Stimulated activated CD8-positive, alpha-beta memory T cell treated with anti-CD3 and anti-CD28 coated beads, Interleukin-7, amount 100 ng/mL, for 1 hour (primary cell): ENCODE measurements at places on chromosomes 7 and 10.

DNA sequence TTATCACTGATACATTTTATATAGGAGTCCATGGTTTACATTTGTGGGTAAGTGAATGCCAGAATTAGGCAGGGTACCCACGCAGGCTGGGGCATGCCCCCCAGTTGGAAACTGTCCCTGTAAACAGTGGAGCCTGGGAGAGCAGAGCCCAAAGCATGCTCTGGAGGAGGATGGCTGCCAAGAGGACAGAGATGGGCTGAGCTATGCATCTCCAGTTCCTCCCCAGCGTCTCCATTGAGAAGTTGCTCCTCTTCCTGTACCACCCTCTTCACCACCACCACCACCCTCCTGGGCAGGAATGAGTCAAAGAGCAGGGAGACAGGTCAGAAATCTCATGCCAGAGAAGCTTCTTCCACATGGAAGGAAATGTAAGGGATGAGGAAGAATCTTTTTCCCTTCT, 67.7 kb upstream of the KMT2E start:
- no peak for DNase-seq

DNA sequence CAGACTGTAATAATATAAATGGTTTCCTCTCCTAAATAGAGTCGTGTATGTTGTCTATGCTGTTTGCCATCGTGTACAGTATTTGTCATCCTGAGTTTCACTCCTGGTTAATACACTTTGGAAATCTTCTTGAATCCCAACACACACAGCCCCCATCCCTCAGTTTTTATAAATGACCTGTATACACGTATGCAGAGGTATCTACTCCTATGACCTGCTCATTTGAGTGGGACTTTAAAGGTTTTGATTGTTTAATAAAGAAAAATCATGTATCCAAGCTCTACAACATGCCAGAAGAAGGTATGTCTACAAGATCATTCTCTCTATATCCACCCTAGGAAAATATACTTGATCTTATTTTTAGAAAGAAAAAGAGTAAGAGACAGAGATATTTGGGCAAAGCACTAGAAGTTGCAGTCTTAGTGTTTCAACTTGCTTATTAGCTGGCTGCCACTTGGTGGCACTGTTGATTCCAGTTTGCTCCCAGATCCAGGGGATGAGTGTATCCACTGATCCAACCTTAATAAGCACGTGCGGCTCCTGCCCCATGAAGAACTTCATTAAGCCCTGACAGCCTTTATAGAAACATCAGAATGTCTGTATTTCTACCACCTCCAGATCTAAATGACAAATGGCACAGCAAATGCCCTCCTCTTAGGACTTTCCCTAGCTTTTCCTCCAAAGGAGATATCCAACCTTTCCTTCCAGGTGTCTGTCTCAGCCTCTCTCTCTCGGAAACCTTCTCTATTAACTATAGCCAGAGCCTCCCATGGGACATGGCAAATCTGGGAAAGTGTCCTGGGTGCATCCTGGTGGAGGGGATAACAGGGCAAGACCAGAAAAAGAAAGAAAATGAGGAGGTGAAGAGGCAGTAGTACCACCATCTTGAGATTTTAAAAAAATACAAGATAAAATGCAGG, 181.6 kb upstream of the NEBL start:
- no peak for DNase-seq

DNA sequence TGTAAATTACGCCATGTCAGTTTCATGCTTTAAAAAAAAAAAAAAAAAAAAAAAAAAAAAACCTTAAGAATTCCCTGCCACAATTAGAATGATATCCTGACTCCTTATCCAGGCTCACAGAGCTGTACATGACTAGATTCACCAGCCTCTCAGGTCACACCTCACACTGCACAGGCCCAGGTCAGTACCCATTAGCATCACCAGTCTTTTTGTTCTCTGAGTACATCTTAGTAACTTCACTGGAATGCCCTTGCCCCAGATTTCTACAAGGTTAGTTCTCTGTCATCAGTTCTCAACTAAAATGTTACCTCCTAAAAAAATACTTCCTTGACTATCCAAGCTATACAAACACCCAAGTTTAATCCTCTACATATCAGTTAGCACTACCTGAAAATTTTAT, 211.0 kb downstream of the LRRN3 start:
- no peak for DNase-seq

DNA sequence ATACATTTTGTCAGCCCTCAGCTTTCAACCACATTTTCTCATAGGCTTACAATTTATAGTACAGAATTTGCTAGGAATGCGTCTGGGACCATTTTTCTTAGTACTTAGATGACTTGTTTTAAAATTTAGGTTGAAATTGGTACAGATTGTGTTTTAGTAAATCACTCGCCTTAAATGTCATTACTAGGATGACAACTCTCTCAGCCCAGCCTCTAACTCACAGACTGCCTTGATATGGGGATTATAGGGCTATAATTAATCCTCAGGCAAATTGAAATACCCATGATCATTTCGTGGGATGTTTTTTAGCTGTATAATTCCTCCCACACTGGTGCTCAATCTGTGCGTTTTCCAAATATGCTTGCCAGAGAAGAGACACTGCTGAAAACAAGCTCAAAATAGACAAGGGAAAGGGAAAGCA, 299.7 kb upstream of the AKR1E2 start:
- DNase-seq: no peak

GRCh38 chr10:58019863-58020537, 247.7 kb downstream of the IPMK start:
- DNase-seq: no peak

- DNase-seq: no peak
Observed at GRCh38 chr10:6191569-6191968, 11.2 kb upstream of the PFKFB3 start.

DNA sequence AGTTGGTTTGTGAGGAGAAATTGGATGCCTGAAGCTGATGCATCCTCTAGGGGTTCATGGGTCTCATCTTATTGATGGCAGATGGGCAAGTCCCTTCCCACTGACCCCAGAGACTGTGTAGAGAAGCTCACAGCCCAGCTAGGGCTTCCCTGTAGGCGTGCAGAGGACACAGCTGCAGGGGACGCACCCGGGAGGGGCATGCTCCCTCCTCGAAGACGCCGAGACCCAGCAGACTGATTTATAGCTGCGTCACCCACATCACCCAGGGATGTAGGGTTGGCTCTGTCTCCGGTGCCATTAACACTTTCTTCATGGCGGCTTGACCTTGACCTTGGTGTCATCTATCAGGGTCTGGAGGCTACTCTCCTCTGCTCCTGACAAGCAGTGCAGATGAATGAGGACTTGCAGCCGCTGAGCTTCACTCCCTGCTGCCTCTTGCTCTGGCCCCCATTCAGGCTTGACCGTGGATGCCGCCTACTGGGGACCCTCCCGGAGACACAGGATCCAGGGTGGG, 549.7 kb downstream of the TCERG1L start:
- DNase-seq: no peak

DNA sequence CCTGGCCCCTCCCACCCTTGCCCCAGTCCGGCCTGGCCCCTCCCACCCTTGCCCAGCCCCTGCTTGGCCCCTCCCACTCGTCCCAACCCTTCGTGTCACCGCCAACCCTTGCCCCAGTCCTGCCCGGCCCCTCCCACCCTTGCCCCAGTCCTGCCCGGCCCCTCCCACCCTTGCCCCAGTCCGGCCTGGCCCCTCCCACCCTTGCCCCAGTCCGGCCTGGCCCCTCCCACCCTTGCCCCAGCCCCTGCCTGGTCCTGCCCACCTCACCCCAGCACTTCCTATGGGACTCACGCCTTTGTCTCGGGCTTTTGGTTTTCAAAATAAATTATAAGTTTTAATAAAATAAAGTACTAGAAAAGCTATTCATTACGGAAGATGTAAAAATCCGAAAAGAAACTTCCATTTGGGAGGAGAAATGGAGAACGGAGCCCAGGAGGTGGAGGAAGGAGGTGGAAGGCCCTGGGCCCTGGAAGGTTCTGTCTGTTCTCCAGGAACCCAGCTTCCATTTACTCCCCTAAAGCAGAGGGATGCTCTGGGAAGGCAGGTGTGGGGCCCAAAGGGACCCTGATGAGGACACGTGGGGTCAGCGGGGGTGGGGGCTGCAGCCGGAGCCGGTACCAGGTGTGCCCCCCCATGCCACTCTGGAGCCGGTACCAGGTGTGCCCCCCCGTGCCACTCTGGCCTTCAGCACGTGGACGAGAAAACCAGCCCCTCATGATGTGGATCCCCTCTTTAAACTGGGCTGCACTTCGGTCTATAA, 52.2 kb downstream of the PWWP2B start:
- no peak for DNase-seq

GRCh38 chr7:39650676-39651075, 27.3 kb downstream of the RALA start:
- DNase-seq: no peak

DNA sequence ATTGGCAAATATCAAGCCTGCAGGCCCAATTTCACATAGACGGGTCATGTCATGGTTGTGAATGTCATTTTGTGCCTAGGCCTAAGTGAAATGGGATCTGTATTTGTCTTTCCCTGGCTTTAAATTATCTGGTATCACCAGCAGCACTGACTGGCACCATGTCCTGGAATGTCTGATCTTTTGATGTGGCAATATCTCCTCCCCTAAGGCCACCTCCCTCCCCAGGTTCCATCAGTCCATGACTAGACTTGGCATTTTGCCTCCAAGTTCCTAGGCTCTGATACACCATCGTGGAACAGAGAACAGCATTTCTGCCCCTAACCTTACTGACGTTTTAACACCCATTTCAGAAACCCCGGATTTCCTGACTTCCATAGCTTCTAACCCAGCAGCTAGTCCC, 513.9 kb downstream of the GALNT17 start:
- no peak for DNase-seq

DNA sequence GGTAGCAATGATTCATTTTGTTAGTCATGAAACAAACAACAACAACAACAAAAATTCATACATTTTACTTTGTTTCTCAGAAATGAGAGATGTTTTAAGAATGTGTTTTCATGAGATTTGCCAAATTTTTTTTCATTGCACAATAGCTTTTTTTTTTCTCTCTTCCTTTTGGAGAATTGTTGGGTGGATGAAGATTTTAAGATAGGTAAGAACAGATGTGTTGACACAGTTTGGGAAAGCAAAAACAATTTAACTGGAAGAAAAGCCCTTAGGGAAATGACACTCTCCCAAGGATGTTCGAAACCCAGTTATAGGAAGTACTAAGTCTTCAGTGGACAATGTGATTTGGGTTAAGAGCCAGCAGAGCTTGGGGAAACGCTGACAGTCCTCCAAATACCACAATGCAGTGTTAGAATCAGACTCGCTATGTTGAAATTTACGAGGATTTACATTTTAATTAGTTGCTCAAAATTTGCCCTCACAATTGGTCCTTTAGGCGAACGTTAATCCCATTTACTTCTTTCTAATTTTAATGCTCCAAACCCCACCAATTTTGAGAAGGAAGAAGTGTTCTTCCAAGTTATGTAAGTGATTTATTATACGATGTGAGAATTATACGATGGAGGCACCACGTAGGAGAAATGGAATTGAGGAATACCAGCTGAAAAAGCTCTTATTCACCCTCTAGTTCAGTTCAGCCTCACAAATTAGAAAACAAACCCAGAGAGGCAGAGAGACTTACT, 61.2 kb downstream of the HHEX start:
- DNase-seq: no peak

DNA sequence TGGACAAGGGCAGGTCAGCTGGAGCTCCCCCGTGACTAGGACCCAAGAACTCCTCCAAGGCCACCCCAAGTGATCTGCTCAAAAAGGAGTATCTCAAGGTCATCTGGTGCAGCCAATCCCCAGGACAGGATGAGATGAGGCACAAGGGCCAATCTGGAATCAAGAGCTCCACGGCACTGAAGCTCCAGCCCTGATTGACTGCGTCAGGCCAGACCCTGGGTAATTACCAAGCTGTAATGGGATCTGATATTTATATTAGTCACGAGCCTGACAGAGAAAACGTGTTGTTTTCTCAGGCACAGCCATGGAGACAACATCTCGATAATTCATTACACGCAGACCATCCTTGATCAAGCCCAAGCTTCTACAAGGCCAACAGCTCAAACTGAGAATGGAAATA, 4.2 kb downstream of the KCNMA1 start:
- DNase-seq: no peak

DNA sequence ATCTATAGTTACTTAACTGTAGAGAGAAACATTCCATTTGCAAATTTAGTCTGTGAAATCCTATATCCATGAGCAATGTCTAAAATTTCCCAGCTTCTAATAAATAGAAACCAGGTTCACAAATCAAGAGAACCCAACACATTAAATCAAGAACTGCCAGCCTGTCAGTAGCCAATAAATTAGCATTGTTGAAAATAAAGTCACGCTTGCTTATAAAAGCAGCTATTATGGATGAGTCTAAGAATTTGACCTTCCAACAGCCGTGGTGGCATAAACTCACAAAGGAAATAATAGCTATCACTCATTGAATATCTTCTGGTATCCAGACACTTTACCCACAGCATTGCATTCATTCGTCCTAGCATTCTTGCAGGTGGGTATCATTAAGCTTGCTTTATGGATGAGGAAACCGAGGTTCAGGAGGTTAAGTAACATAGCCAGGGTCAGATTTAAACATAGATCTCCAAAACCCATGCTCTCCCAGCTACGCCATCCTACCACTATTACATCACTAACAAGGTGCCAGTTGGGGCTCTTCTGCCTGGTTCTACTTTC, 260.1 kb upstream of the YAE1 start:
- DNase-seq: no peak

DNA sequence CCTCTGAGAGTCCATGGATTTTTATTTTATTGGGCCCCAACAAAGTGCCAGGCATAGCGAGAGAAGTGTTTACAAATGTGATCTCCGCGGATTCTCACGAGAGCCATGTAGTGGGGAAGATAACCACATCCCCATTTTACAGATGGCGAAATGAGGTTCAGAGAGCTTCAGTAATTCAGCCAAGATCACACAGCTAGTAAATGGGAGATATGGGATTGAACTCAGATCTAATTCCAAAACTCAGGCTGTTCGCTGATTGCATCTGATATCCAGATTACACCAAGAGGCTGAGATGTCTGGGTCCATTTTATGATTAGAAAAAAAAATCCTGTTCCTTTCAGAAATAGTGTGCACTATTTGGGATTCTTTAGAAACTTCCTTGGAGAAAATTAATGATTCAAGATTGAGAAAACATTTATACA, 1.3 kb downstream of the FAS start:
- DNase-seq: no peak

DNA sequence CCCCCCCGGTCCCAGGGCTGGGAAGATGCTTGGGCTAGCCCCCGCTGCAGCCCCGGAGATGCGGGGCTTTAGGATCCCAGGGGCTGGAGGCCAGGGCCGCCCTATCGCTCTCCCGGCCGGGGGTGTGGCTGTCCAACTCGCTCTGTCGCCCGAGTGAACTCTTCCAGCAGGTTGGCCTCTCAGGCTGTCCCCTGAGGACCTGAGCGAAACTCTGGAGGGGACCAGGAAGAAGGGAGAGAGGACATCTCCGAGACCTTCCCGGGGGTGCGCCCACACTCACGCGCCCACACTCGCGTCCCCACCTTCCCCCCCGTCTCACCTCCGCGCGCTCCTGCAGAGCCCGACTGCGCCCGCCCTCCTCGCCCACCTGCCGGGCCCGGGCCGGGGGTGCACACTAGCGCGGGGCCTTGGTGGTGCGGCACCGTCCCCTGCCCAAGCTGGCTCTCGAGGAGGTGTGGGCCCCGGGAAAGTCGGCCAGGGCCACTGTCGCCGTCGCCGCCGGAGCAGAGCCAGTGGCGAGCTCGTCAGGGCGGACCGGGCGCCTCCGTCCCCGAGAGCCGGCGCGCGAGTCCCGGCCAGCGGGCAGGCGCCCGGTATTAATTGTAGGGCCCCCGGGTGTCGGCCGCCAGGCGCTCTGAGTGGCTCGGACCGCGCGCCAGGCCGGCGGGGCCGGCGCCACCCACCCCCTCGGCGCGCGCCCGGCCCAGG, 101.7 kb upstream of the SVIL start:
- DNase-seq: no peak
